Activated T-cell treated with anti-CD3 and anti-CD28 coated beads for 24 hours (primary cell): ENCODE measurements at places on chromosomes 2 and 18.

- no peak for DNase-seq
These were observed 20.0 kb downstream of the ELP2 start for GRCh38 chr18:36149514-36150289.

DNA sequence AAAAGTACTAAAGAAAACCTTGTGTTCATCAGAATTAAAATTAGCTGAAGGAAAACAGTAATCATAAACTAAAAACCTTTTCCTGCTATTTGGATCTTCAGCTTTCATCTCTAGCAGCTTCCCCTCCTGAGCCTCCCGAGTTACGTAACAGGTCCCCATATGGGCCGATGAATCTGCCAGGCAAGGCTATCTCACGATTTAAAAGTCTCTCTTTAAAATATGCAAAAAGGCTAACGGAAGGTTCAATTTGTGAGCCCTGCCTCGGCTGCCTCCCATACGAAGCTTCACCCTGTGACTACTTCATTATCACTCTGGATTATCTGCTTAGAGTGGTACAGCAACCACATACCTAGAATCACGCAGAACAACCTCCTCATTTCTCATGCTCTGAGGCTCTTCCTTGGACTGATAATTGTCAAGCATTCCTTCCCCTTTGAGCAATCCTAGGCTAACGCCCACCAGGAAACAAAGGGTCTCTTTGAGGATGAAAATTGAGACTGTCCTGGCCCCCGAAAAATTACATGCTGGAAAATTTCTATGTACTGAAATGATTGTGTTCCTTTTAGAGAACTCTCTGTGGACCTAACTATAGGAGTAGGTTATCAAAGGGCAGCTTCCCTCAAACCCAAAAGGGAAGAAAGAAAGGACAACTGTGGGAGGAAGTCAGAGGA, 147.4 kb downstream of the ZEB2 start:
- no peak for DNase-seq

DNA sequence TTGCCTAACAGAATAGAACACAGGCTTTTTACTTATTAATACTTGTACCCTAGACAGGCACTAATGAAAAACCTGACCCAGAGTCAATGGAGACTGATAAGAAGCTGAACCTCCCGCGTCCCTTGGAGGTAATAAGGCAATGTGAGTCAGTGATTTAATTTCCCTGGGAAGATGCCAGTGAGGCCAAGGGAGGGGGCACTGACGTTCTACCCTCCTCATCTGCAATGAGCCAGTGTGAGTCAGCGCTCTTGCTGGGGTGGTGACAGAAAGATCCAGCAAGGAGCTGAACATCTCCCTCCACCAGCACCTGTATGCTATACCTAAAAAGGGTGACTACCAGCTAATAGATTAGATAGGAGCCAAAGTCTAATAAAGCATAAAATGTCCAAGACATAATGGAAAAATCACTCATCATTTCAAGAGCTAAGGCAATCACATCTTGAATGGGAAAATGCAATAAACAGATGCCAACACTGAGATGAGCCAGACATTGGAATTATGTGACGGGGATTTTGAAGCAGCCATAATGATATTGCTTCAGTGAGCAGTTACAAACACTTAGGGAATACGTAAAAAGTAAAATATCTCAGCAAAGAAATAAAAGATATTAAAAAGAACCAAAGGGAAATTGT, 116.9 kb downstream of the TPGS2 start:
- DNase-seq: no peak

DNA sequence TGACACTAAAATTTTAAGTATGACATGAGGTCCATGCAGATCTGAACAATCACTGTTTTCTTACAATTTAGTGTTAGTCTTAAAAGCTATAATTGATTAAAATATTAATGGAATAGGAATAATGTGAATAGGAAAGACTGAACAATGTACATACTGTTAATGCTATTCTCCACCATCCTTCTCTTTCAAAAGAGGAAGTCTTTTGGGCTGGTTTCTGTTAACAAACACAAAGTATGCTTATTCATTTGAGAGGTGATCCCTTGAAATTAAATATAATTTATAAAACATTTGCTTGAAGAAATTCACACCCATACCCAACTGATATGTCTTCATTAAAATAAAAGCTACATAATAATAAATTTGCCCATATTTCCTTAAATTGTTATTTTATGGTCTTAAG, 2.3 kb downstream of the STPG4 start:
- DNase-seq: no peak

GRCh38 chr18:44988821-44989587, 308.3 kb downstream of the SETBP1 start:
- DNase-seq: no peak

- no peak for DNase-seq
These were observed 16.5 kb upstream of the MARCO start for GRCh38 chr2:118925476-118925875.

- DNase-seq: no peak
These were observed 23.4 kb downstream of the TMEM177 start for GRCh38 chr2:119702203-119702917.

DNA sequence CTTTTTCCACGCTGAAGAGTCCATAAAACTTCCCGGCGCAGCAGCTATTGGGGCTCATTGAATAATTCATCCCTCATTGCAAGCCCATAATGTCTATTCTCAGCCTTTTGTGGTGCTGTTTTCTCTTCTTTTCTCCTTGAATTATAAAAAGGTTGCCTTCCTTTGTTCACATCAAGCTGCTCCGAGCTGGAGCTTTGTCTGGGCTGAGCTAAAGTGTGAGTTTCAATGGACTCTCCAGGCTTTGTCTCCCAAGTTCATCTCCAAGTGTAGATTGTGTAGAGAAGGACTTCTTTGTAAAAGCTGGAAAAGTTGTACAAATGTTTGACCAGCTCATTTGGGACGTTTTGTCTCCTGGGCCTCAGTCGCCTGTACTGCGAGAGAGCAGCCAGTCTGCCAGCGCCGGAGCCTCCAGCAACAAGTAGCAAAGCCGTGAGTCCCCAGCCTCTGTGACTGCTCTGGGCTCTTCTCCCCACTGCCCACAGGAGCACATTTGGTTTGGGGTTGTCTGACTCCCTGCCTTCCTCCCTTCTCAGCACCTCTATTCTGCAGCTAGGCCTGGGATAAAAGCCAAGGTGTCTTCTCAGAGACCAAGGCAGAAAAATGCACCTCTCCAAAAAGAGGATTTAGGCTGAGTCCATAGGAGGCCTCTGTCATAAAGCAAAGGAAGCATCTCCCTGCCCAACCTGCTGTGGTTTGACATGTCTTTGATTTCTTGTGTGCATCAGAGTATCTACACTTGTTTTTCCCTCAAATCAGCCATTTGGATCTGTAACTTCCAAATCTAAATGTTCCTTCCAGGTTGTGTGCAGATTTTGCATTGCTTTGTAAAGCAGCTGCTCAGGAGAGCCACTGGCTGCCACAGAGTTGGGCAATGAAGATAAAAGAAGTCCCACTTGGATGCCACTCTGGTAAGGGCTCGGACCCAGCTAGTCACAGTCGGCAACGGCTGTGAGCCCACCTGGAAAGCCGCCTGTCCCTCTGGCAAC, 6.4 kb downstream of the PAX3 start:
- no peak for DNase-seq

- DNase-seq: peak; percentile 57
These were observed 1375.4 kb upstream of the CELF4 start for GRCh38 chr18:38940863-38941531.

DNA sequence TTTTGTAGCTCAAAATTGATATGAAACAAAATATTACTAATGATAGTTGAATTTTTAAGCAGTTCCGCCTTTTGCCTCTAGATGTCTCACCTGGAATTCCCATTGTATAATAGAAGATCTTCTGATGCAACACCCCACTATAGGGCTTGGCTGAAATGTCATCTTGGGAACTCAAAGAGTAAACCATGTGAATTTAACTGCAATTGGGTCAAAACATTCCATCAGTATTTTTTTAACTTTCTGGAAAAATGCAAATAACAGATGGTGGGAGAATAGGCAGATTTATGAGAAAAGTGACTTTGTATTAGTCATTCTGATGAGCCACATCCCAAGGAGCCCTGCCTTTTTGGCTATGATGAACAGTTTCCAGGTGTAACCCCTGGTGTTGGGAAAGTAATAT, 489.9 kb downstream of the NYAP2 start:
- no peak for DNase-seq

- no peak for DNase-seq
These were observed 156.8 kb downstream of the VAPA start for GRCh38 chr18:10070561-10071000.

- DNase-seq: no peak
These were observed 394.8 kb upstream of the ATP5MC3 start for GRCh38 chr2:175576270-175576669.
